Smooth muscle cell of the brain vasculature (primary cell): ENCODE measurements at places on chromosomes 7 and 10.

DNA sequence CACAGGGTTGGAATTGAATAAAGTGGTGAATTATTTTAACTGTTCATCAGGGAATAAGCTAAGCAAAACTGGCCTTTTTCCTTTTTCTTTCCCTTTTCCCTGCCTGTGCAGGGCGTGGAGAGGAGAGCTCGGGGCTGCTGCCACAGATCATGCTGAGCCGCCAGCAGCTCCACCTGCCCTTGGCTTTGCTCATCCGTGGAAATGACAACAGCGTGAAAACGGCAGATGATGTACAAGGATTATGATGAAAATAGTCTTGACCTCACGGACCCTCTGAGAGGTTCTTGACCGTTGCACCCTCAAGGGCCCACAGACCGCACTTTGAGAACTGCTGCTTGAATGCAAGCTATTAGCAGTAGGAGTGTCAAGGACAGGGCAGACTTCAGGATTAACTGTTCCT lies 10.6 kb downstream of the PPP2R2D start:
- DNase-seq: no peak

GRCh38 chr7:2811476-2812113 lies 32.5 kb downstream of the GNA12 start:
- DNase-seq: no peak

- DNase-seq: no peak
Observed at GRCh38 chr10:90424730-90425129, 433.1 kb downstream of the HTR7 start.

DNA sequence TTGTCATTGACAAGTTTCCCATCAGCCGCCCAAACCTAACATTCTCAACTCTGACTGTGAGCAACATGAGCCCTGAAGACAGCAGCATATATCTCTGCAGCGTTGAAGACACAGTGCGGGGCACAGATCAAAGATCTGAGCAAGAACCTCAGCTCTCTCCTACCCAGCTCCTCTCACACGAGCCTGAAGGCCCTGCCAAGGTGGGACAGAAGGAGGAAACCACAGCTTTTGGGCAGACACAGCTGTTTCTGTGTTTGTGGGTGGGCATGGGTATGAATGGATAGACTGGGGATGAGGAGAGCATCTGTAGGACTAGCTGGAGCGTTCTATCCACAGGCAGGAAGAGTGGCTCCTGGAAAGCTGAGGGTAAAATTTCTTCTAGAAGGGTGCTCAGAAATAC lies 8.5 kb upstream of the PRSS1 start:
- DNase-seq: no peak
